ENCODE measurements at places on chromosomes 13 and 19.

DNA sequence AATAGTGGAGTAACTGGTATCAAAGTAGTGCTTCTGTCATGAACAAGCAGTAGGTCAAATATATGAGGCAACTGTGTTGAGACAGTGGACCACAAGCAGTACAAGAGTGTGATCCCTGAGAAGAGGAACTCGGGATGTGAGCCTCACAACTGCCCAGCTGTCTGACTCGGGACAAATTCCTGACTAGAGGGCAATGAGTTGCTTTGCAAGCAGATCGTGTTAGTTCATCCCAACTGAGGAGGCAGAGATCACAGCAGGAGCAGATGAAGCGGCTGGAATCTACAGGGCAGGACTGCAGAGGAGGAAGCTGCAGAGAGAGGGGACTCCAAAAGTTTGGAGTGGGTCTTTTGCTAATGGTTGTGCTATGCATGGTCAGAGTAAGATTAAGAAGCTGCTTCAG, 741.1 kb downstream of the DIAPH3 start:
- no peak for DNase-seq

GRCh38 chr13:76481738-76482137, 404.5 kb downstream of the KCTD12 start:
- no peak for DNase-seq

DNA sequence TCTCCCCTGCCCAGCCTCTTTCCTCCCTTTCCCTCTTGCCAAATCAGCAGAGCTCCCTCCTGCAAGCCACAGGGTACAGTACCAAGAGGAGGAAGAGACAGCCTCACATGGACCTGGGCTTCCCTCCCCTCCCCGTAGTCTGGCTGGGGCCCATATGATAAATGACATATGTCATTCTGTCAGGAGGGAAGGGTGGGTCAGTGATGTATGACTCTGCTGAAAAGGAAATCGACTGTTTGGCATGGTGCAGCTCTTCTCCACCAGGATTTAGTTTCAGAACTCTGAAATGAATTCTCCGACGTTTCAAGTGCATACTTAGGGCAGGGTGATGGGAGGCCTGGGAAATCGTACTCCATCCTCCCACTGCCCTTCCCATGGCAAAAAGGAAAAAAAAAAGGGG, 9.8 kb downstream of the TSHZ3 start:
- no peak for DNase-seq

DNA sequence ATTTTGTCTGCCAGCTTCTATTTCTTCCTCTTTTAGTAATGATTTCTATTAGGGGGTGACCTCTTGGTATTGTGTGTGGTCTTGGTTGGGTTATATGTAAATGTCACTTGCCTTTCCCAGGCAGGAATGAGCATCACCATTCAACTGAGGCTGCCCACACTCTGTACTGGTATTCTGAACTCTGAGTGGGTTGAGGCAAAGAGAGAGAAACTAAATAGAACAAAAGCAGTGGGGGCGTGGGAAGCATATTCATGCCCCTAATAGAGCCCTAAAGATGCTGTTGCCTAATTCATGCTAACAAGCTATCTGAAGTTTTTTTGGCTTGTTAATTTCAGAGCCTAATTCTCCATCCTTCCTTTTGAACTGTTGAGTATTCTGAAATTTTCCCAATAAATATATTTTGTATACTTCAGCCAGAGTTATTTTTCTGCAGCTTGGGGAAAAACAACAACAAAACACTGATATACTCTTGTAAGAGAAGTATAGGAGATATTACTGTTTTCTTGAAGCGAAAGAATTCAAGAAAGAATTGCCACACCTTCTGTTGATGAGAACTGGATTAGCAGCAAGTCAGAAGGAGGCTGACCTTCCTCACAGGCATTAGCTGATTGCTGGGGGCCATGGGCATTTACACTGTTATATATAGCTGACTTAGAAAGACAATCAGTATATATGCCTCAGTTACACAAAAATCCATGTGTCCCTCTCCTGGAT, 315.8 kb upstream of the KLF12 start:
- DNase-seq = no peak

Data from amygdala (tissue), 56 donors.